ENCODE measurements at places on chromosomes 5 and 9. TPM values are rescaled to one million over a fixed set of nuclear protein-coding genes. Genes with fewer than 3 reads are reported as not detected.

DNA sequence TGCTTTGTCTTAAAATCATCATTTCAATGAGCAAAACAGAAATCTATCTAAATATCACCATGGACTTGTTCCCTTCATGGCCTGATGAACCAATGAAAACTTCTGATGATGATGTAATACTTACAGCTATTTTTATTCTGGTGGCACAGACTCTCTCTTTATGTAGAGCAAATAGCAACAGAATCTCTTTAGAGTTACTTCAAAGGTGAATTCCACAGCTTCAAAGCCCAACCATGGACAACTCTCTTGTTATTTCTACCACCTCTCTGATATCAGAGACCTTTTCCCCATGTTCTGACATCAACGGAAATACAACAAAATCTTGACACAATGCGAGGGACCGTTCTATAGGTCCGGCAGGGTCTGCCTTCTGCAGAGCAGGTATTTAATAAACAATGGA lies 70.1 kb downstream of the RETREG1 start:
- H3K4me1 ChIP-seq = no peaks in the 10 kb centered on the region
- no peaks in the 10 kb centered on the region for H3K36me3 ChIP-seq
- no peaks in the 10 kb centered on the region for H3K27me3 ChIP-seq
- no peak overlapping the region for H3K27ac ChIP-seq

GRCh38 chr5:146474065-146474464 lies 26.9 kb downstream of the TCERG1 start:
- no peak overlapping the region for H3K4me3 ChIP-seq
- peaks cover 79% of the 10 kb centered on the region for H3K36me3 ChIP-seq
- DNase-seq = no peak

GRCh38 chr5:127396490-127397155 lies 106.0 kb downstream of the MEGF10 start:
- H3K4me3 ChIP-seq = no peak overlapping the region
- no peak overlapping the region for H3K27ac ChIP-seq
- no peaks in the 10 kb centered on the region for H3K36me3 ChIP-seq
- H3K4me1 ChIP-seq = no peaks in the 10 kb centered on the region
- DNase-seq = no peak
- H3K27me3 ChIP-seq = no peaks in the 10 kb centered on the region

DNA sequence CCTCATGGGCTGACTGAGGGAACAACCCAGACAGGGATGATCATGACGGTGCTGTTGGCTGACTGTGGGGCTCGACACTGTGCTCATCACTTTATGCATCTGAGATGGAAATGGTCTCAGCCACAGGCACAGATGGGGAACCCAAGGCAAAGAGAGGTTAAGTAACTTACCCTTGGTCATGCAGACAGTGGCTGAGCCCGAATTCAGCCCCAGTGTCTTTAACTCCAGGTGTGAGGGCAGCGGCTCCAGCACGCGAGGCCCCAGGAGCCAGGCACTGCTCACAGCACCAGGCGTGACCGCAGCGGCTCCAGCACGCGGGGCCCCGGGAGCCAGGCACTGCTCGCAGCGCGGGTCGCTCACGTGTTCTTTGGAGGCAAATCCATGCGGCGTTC lies 45.3 kb upstream of the FCN1 start:
- H3K27me3 ChIP-seq = no peaks in the 10 kb centered on the region
- H3K36me3 ChIP-seq = no peaks in the 10 kb centered on the region
- peak; percentile 59 for DNase-seq
- peaks cover 4% of the 10 kb centered on the region for H3K4me1 ChIP-seq
- no peak overlapping the region for H3K4me3 ChIP-seq

DNA sequence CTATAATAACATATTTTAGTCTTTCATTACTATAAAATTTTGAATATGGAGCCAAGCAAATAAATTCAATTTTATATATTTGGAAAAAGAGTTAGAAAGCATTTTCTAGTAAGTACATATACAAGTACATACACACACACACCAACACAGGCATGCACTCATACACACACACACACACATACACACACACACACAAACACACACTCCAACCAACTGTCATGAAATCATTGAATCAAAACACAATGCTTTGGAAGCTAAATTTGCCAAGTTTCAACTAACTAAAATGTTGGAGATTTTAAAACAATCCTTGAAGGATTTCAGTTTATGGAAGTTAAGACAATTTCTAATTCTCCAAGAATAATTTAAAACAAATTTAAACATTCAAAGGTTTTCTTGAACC lies 283.2 kb downstream of the TAF11L14 start:
- no peak overlapping the region for H3K4me3 ChIP-seq
- no peak overlapping the region for H3K27ac ChIP-seq
- DNase-seq = no peak
- H3K36me3 ChIP-seq = no peaks in the 10 kb centered on the region
- H3K4me1 ChIP-seq = no peaks in the 10 kb centered on the region

DNA sequence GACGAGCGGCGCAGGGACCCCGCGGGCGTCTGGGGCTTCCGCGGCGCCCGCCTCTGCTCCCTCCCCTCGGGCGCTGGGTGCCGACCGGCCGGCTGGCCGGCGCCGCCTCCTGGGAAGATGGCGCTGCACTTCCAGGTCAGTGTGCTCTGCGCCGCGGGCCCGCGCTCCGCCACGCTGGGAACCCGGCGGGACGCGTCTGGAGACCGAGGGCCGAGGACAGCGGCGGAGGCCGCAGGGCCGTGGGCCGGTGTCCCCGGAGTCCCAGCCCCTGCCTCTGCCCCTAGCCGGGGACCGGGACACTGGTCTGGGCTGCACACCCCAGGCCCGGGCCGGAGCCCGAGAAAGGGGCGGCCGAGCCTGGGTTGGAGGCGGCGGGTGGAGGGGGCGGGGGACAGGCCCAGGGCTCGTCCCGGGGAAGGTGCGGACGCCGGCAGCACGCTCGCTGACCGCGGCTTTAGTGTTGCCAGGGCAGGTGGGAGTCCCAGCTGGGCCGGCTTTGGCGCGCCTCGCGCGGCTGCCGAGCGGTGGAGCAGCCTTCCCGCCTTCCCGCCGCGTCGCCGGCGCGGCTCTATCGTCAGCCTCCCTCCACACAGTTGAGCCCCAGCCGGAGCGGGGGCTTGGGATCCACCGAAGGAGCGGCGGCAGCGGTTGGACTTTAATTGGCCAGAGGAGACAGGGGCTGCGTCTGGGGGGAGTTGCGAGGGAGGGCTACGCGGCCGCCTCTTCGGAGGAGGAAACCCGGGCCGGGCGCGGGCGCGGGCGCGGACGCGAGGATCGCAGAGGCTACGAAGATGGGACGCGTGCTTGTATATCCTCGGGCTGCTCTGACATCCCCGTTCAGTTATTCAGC lies at the start of gene RANBP17:
Gene RANBP17 (plus strand): TSS at position 102 of the 850 bp plus-strand sequence.
- no peaks in the 10 kb centered on the region for H3K36me3 ChIP-seq
- no peaks in the 10 kb centered on the region for H3K4me1 ChIP-seq
- H3K4me3 ChIP-seq = peak within 1 kb of the TSS; percentile 60
- DNase-seq = peak; percentile 86
- peak within 1 kb of the TSS; percentile 66 for H3K27ac ChIP-seq

GRCh38 chr9:122822056-122822455 lies 6.3 kb downstream of the PDCL start:
- H3K4me1 ChIP-seq = peaks cover 53% of the 10 kb centered on the region
- H3K27me3 ChIP-seq = no peaks in the 10 kb centered on the region
- H3K4me3 ChIP-seq = no peak overlapping the region

- H3K27me3 ChIP-seq = no peaks in the 10 kb centered on the region
- H3K4me1 ChIP-seq = peaks cover 3% of the 10 kb centered on the region
- DNase-seq = no peak
- H3K4me3 ChIP-seq = no peak overlapping the region
- H3K27ac ChIP-seq = peak overlapping the region; percentile 11
- H3K36me3 ChIP-seq = peaks cover 7% of the 10 kb centered on the region
Observed at GRCh38 chr5:69509212-69509611, 16.6 kb downstream of the OCLN start.

GRCh38 chr9:85575868-85576267 lies 165.9 kb downstream of the AGTPBP1 start:
- H3K27me3 ChIP-seq = no peaks in the 10 kb centered on the region
- no peak overlapping the region for H3K27ac ChIP-seq
- H3K36me3 ChIP-seq = no peaks in the 10 kb centered on the region
- no peak overlapping the region for H3K4me3 ChIP-seq
- no peak for DNase-seq

- peaks cover 24% of the 10 kb centered on the region for H3K4me1 ChIP-seq
- peak overlapping the region; percentile 62 for H3K27ac ChIP-seq
Observed at GRCh38 chr9:107751567-107752210, 262.1 kb upstream of the KLF4 start.

- H3K4me1 ChIP-seq = no peaks in the 10 kb centered on the region
- no peak for DNase-seq
- H3K27me3 ChIP-seq = no peaks in the 10 kb centered on the region
- H3K27ac ChIP-seq = no peak overlapping the region
- H3K4me3 ChIP-seq = no peak overlapping the region
- H3K36me3 ChIP-seq = no peaks in the 10 kb centered on the region
Observed at GRCh38 chr9:117926031-117926658, 221.9 kb downstream of the TLR4 start.

GRCh38 chr5:115696141-115696650 lies 70.4 kb upstream of the TMED7 start:
- no peaks in the 10 kb centered on the region for H3K27me3 ChIP-seq
- H3K27ac ChIP-seq = peak overlapping the region; percentile 12
- H3K4me1 ChIP-seq = no peaks in the 10 kb centered on the region
- no peak overlapping the region for H3K4me3 ChIP-seq

DNA sequence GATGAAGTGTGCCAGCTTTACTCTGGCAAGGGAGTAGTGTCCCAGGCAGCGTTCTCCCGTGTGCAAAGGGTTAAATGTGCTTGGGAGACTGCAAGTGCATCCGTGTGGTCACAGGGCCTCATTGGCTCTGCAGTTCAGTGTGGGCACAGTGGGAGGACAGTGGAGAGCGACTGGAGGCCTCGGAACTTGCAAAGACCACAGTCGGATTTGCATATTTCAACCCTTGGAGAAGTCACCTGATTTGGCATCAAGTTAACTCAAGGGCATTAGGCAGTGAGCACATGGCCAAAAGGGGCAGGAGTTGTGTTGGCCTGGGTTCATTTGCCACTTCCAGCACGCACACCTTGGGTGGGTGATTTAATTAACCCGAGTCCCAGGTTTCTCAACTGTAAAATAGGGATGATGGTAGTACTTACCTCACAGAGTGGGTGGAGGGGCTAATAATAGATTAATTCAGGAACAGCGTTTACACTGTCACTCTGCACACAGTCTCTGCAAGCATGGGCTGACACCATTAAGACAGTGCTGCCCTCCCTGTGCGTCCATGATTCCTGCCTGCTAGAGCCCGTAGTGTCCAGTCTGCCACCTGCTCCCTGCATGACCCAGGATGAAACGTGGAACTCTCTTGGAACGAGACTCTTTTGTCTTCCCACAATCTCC lies 22.7 kb downstream of the JADE2 start:
- H3K27ac ChIP-seq = no peak overlapping the region
- no peaks in the 10 kb centered on the region for H3K27me3 ChIP-seq
- peaks cover 61% of the 10 kb centered on the region for H3K36me3 ChIP-seq

GRCh38 chr5:34499001-34499734 lies 157.0 kb upstream of the RAI14 start:
- H3K4me1 ChIP-seq = peaks cover 51% of the 10 kb centered on the region
- DNase-seq = no peak
- H3K36me3 ChIP-seq = no peaks in the 10 kb centered on the region
- H3K4me3 ChIP-seq = no peak overlapping the region

GRCh38 chr9:131585375-131585774 lies 40.1 kb downstream of the PRRT1B start:
- peaks cover 82% of the 10 kb centered on the region for H3K36me3 ChIP-seq
- no peak overlapping the region for H3K27ac ChIP-seq
- H3K4me3 ChIP-seq = no peak overlapping the region
- H3K27me3 ChIP-seq = no peaks in the 10 kb centered on the region
- H3K4me1 ChIP-seq = peaks cover 3% of the 10 kb centered on the region
- DNase-seq = no peak

SEMA6A gene
- 33.3 TPM for total RNA-seq

MSX2 gene
- 0.52 TPM for total RNA-seq

CFAP157 gene
- 0.29 TPM for total RNA-seq

ADAMTSL1 gene
- 7.3 TPM for total RNA-seq

TEX48 gene
- not detected for total RNA-seq

CTSV gene
- 0.43 TPM for total RNA-seq

C7 gene
- 302 TPM for total RNA-seq

SLC36A2 gene
- not detected for total RNA-seq

AHRR gene
- 11.3 TPM for total RNA-seq

SPATA31D4 gene
- not detected for total RNA-seq
